ENCODE measurements at places on chromosomes 12 and 14.

DNA sequence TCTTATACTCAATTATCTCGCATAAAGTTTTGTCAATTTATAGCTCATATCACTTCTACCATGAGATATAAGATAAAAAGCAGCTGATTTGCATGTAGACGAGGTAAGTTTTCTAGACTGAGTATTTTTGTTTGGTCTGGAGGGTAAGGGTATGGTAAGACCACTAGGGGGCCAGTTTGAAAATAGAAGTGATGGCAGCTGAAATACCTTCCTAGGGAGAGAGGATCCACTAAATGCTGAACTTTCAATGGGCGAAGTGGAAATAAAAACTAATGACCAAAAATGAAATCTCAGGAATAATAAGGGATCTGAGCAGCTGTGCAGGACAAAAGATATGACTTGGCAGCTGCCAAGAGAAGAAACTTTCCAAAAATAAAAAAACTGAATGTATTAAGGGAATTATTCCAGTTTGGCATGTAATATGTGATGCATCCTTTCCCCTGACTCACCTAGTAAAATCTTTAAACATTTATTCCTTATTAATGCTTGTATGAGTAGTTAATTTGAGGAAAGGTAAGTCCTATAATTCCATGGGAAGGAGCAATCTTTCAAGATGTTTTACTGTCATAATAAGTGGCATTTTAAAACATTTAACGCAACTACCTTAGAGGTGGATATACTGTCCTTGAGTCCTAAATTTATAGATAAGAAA is 754.5 kb downstream of the C12orf50 start:
- peak; percentile 44 for DNase-seq

DNA sequence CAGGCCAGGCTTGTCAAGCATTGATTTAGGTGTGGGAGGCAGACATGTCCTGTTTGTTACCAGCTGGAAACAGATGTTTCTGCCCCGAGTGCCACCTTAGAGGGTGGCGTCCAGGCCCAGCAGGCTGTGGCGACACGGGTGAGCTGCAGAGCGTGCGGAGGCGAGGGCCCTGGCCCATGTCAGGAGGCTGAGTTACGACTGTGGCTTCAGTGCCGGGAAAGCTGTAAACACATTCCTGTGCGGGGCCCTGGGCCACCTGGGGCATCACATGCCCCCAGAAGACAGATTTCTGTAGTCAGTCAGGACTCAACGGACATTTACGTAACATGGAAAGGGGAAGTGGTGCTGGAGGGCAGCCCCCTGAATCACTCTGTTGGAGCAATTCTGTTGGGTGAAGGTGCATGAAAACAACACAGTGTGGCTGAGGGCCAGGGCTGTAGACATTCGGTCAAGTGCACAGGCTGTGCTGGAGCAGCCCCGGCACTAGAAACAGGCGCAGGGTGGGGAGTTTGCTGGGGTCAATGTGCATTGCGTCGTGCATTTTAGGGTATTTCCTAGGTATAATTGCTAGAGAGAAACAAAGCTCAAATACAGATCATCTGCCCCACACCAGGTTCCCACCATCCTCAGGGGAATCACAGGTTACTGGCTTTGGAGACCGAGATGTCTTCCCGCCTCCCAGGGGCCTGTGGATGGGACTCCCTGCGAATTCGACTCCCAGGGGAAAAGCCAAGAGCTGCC is 291.8 kb downstream of the TMEM121 start:
- DNase-seq, result no peak

DNA sequence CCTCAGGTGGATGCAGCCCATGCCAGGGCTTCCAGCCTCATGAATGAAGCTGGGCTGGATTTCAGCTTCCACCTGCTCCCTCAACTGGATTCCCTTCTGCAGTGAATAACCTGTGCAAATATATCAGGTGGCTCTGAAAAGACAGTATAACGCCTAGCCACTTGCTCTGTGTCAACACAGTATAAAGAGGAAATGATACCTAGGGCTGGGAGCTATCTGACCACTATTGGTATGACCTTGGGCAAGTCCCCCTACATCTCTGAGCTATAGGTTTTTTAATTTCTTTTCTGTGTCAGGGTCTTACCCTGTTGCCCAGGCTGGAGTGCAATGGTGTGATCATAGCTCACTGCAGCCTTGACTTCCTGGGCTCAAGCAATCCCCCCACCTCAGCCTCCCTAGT is 19.8 kb downstream of the ISM2 start:
- DNase-seq, result no peak

DNA sequence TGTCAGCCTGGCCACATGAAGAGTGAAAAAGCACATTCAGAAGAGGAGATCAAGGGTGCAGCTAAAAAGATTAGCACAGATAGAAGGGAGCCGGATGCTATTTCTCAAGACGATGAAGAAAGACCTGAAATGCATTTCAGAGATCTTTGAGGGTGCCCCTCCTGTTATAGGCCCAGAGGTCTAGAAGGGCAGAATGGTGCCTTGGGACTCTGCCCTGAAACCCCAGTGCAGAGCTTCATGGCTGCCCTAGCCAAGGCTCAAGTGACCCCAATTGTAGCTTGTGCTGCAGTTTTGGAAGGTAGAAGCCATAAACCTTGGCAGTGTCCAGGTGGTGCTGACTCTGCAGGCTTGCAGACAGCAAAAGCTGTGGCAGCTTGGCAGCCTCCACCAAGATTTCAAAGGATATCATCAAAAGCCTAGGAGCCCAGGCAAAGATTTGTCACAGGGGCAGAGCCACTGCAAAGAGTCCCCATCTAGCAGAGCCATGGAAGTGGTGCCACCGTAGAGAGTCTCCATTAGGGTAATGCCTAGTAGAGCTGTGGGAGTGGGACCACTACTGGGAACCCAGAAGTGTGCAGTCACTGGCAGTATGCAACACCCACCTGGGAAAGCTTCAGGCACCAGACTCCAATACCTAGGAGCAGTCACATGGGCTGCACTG is 6.4 kb downstream of the LACRT start:
- no peak for DNase-seq

GRCh38 chr12:120175062-120175461 is 19.5 kb downstream of the GCN1 start:
- no peak for DNase-seq

- DNase-seq, result no peak
Observed at GRCh38 chr14:56810147-56810719, at the start of gene OTX2. Gene OTX2 (minus strand): TSS chr14:56810479. CDS start chr14:56805456, 5,023 bp downstream.

DNA sequence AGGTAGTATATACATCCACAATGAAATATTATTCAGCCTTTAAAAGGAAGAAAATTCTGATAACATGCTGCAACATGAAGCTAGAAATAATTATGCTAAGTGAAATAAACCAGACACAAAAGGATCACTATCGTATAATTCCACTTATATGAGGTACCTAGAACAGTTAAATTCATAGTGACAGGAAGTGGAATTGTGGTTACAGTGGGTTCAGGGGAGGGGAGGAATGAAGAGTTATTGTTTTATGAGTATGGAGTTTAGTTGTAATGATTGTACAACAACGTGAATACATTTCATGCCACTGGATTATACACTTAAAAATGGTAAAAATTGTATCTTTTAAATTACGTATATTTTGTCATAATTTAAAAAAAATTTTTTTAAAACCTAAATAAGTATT is 21.0 kb downstream of the EEA1 start:
- peak; percentile 24 for DNase-seq

DNA sequence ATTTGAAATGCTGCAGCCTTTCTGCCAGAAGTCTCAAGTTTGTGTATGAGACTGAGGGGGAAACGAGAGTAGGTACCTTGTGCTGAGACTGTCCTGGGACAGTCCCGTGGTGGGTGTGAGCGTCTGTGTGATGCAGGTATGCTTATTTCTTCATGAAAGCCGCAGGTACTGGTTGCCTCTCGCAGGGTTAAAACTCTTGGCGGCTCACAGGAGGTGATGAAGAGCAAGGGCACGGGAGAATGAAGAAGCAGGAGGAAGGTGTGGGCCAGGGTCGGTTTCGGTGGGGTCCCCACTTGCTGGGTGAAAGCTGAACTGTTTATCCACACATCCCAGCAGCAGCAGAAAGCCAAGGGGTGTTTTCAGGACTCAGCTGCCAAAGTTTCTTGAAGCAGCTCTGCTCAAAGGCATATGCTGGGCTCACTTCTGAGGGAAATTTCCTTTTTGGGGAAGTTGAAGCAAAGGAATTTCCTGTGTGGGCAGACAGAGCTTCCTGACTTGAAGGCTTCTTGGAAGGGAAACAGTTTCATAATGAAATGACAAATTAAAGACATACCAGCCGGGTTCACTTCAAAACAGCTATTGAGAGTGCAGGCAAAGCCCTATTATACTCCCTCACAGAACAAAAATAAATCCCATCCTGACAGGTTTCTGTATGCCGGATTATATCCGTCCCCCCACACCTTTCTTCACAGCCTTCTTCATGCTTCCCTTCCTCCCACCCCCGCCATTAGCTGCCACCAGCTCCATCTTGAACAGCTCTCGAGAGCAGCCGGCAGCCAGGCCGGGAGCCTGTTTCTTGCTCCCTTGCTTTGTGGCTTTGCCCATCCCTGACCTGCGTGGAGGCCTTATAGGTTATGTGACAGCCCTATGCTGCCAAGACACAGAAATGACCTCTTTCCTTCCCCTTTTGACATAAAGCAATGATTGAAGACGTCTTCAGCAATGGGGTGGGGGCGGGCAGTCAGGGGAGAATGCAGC is 116.6 kb downstream of the ETV6 start:
- DNase-seq, result peak; percentile 14

GRCh38 chr14:34931206-34931605 is 51.6 kb upstream of the SRP54 start:
- peak; percentile 24 for DNase-seq

- DNase-seq, result no peak
Observed at GRCh38 chr12:121581686-121582429, 1.0 kb upstream of the KDM2B start.

DNA sequence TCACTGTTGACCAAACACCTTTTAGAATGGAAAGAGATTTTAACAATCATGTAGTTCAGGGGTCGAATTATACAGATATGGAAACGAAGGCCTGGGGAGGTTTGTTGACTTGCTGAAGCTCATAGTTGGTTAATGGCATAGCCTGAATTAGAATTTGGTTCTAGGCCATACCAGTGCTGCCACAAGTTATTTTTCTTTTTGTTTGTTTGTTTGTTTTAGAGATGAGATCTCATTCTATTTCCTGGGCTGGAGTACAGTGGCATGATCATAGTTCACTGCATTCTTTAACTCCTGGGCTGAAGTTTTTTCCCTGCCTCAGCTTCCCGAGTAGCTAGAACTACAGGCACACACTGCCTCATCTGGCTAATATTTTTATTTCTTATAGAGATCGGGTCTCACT is 25.4 kb upstream of the ALG10B start:
- no peak for DNase-seq

DNA sequence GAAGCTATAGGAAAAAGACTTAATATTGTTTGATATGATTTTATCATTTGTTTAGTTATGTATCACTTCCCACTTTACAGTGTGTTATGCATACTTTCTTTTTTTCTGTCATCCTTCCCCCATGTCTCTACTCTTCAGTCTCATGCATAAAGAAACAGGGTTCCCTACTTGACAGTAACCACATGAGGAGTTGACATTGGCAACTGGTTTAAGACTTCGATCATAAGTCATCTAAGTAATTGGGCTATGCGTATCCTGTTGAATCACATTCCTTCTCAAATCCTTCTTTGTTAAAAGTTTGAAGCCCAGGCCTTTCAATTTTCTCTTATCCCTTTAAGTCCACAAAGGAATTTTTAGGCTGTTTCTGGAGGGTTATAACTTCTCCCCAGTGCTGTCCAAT is 358.7 kb downstream of the RAD51B start:
- DNase-seq, result peak; percentile 51

DNA sequence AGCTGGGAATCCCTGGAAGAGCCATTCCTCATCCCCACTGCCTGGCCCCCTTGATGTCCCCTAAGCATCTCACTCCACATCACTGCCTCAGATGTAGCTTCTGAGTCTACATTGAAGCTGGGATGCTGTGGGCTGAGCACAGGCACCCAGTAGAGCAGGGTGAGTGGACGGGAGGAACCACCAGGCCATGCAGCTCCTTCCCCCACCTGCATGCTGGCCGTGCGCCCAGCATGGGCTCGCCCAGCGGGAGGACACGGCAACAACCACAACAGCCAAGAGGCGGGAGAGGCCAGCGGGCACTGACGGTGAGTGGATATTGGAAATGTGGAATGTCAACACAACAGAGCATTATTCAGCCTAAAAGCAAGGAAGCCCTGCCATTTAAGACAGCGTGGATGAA is 310.9 kb downstream of the ADGRD1 start:
- DNase-seq, result peak; percentile 14

DNA sequence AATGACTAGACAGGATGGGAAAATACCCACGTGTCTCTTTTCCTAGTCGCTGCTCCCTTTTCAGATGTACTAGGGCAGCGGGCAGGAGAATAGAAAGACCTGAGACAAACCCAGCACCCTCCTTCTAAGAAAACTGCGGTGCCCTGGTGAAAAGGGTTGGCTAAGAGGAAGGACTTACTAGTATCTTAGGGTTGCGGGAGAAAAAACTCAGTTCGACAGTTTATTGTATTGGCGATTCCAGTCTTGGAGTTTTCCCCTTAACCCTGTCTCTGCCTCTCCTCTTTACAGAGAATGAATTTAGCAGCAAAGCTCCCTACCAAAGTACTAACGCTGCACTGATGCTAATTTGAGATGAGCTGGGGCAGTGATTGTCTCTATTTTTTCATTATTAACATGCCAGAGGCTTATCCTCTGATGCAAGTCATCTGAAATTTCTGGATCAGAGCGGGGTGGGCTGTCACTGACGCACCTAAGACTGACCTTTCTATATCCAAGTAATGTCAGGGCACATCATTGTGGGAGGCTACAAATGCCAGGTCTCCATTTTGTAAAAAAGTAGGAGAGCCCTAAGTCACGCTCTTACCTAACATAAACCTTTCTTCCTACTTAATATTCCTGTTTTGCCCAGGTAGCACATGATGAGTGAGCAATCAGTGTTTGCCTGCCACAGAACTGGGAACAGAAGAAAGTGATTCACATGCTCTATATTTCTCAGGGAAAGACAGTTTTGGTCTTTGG is 916 bp upstream of the PAWR start:
- peak; percentile 56 for DNase-seq

DNA sequence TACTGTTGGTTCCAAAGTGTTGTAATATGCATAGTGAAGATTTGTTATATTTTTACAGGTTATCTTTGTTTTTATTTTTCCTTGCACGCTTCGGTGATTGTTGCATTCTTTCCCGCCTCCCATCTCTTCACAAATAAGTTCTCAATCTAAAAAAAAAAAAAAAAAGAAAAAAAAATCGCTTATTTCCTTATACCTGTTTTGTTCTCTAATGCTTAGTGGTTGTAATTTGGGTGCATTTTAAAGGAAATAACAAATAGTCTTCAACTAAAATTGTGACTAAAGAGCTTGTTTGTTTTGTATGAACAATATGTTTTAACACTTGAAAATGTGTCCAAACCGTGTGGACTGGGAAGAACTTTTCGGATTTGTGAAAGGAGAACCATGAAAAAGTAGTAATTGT is 1.5 kb downstream of the CAND1 start:
- no peak for DNase-seq

- DNase-seq, result no peak
Observed at GRCh38 chr14:41235466-41235865, 371.2 kb upstream of the LRFN5 start.

GRCh38 chr12:122116707-122117535 is 38.4 kb downstream of the MLXIP start:
- DNase-seq, result no peak
